ENCODE measurements at places on chromosomes 12 and 14. TPM values are rescaled to one million over a fixed set of nuclear protein-coding genes. Genes with fewer than 3 reads are reported as not detected.

PLBD1 gene
- total RNA-seq: 1.1 TPM

ALKBH2 gene
- total RNA-seq: 15.2 TPM

DNA sequence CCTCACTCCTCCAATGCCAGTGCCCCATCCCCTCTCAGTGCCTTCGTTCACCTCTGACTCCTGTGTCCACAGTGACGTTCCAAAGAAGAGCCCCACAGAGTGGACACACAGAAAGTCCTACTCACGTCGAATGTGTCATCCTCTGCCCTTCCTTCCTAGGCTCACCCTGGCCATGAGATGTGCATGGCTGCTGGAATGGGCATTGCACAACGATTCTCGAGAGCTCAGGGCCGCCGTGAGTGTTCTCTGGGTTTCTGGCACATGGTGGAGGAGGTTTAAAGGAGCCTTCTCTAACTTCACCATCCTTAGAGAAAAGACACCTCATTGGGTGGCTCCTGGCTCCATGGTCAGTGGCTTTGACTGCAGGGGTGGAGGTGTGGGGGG lies 12.8 kb upstream of the CEP170B start:
- DNase-seq: no peak

- no peak for DNase-seq
Measured at GRCh38 chr14:85129921-85130320, 400.0 kb upstream of the FLRT2 start.

DNA sequence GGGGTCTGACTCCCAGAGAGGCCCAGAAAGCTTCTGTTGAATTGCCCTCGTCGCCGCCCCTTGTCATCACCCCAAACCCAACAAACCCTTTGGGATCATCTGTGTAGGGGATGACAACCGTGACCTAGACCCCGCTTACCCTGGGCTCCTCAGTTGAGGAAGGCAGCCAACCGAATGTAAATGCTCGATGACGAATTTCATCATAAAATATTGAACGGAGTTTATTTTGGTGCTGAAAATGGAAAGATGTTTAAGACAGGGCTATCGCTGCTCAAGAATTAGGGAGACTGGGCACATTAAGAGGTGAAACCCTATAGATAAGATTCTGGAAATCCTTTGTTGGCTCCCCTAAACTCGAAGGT lies 512 bp downstream of the ACTR10 start:
- no peak for DNase-seq

Measured in activated naive CD8-positive, alpha-beta T cell treated with anti-CD3 and anti-CD28 coated beads, Interleukin-2, amount 10 ng/mL, durations not matched to agents 7 days and 5 days (primary cell).